ENCODE measurements at places on chromosomes 5 and 9.
A peak's percentile ranks its signal among the peaks of the same experiment; 100 is the strongest.

DNA sequence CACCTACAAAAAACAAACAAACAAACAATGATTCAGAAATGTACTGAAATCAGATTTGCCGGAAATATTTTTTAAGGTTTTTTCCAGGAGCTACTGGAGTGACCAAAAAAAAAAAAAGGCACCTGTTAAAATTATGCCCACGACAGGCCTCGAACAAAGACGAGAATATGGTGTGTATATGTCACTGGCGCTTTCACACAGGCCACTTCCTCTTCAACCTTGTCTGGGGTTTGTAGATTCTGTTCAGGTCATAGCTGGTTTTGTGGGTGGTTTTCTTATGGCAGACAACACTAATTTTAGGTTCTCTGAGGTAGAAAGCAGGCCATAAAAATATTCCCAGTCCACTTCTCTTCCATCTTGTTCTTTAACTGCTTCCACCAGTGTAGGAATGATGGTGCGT lies 7.0 kb downstream of the NDUFB6 start:
- no peak for DNase-seq

DNA sequence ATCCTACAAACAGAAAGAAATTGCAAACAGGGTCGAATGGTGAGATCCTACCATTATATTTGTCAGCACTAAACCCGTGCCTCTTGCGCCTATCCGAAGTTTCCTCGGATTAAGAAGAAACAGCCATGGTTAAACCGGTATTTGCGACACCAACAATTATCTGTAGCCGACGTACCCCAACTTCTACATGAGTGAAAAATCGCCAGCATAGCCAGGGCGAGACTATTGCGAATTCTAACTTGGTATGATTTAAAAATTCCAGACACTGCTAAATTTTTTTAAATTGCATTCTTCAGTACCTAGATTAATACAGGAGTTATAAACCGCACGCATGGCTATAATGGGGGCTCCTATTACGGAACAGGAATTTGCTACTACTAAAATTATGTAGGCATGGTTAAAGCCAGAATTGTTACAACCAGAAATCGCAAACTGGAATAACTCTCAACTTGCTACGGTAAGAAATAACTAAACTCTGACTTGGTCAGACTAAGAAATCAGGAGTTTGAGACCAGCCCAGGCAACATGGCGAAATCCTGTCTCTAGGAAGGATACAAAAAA lies 25.3 kb upstream of the ANXA2R start:
- DNase-seq: no peak

DNA sequence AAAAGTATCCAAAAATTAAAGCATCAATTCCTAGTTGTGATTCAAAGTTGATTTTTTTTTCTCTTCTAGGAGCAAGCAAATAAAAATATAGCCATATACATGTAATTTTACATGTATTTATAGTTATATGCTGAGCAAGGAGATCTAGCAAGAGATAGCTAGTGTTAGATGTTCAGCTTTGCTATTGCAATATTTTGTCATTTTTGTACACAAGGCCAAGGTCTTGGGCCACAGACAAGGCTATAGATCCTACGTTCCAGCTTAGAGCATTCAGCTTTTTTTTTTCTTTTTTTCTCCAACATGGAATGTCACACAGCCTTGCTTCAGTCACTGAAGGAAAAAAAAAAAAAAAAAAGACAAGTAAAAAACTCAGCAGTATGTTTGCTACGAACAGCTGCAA lies 36.8 kb downstream of the HMGCR start:
- no peak for DNase-seq

GRCh38 chr5:18113721-18114120 lies 479.5 kb downstream of the TAF11L14 start:
- DNase-seq: peak; percentile 2

GRCh38 chr5:67297376-67297775 lies 100.8 kb upstream of the CD180 start:
- no peak for DNase-seq

Measured in hippocampal formation (tissue), 2 donors.